ENCODE measurements at places on chromosomes 4 and X.
A peak's percentile ranks its signal among the peaks of the same experiment; 100 is the strongest.

DNA sequence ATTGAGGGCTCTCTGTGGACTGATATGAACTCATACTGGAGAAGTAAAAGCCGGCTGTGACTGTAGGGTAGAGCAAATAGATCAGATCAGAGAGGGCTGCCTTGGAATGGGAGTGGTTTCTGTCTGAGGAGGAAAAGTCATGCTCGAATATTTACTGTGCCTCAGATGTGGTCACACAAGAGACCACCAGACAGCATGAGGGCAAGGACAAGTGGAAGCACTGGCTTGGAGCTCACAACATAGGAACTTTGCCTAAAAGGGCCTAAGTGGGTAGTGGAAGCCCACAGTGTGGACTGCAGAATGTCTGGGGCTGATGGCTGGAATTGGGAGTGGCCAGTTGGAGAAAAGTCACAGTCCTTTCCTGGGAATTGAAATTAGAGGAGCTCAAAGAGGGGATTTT, 19.8 kb downstream of the GLRB start:
- no peak for DNase-seq

- no peak for DNase-seq
These were observed 15.0 kb downstream of the SHISA3 start for GRCh38 chr4:42412251-42412650.

GRCh38 chr4:155495572-155496293, 119.0 kb upstream of the MAP9 start:
- DNase-seq = no peak

DNA sequence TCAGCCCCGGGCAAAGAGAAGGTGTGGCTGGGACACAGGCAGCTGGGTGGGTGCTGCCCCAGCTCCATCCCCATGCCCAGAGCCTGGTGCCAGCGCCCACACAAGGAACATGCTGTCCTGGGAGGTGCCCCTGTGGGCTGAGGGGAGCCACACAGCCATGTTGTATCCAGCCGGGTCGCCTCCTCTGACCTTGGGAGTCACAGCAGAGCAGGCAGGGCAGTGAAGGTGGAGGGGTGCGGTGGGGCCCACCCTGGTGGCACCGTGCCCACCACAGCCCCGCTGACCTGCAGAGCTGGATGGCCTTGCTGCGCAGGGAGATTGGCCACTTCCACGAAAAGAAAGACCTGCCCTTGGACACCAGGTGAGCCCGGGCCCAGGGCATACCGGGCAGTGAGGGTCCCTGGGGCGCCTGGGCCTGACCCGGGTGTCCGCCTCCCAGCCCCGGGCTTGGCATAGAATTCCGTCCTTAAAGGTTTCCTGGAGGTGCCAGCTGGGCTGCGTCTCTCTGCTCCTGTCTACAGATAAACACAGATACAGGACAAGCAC, 18.7 kb upstream of the ADD1 start:
- peak; percentile 28 for DNase-seq

GRCh38 chr4:122540838-122541237, 80.0 kb downstream of the IL21 start:
- DNase-seq = no peak

DNA sequence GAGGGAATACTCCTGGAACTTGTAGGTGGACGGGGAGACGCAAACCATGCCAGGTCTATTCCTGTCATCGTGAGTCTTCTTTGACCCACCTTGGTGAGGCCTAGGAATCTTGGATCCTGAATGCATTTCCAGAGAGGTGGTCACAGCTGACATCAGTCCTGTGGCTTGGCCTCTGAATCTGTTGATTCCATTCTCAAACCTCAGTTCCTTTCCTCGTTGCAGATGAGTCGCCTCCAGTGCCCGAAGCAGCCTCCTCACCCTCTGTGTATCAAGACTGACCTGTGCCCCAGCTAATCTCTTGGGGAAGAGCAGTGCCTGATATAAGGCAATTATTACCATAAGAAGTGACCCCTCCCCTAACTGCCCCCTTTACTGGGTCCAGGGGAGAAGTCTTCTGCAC, 118.1 kb downstream of the SMIM20 start:
- no peak for DNase-seq

DNA sequence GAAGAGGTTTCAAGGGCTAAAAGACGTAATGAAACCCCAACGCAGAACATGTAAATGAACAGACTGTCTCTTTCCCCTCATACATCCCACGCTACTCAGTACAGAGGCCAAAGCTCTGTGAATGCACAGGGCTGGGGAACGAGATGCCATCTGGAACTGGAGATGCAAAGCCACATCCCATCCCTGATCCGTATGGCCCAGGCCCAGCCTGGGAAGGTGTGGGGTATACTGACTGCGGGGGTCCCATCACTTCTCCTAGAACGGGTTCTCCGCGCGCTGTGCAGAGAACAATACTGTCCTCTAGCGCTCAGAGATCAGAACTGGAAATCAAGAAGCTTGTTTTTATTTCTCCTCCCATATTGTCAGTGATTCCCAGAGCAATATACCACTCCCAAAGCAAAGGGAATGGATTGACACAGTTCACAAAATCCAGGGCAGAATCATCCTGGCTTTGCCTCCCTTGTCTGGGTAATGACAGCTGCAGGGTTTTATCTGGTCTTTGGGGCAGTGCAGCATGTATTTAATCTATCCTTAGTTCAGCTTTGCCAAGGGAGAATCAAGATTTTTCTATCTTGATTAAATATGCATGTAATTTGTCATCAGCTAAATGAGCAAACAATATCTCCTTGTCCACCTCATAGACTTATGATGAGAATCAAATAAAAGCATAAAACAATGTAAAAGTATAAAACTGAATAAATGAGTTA, 47.3 kb upstream of the TLR3 start:
- no peak for DNase-seq

DNA sequence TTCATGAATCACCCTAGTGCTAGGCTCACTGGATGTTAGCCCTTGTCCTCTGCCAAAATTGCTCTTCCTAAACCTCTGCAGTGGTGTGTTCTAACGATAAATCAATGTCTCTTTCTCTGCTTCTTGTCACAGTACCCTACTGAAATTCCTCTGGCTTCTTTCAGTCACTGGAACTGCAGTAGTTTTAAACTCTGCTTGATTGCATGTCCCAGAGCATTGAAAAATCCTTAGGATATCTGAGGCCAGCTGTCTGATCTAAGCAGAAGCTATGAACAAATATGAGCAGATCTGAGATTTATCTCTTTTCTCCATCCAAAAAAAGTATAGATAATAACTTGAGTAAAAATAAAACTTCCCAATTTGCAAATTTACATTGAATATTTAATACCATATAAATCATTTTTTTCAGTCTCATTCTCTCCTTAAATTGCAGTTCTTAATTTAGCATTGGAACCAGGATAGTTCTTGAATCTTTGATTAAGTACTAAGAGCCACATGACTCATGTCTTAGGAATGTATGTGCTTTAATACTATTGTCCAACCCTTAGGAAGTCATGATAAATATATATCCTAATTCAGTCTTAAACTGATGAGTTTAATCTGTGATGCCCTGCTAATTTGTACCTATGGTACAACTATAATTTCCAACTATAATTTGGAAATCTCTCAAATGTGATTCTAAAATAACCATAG, 169.7 kb downstream of the PDHA2 start:
- no peak for DNase-seq

GRCh38 chrX:572538-573124, 58.0 kb upstream of the SHOX start:
- no peak for DNase-seq

GRCh38 chr4:14888790-14889572, 113.3 kb upstream of the CPEB2 start:
- no peak for DNase-seq

GRCh38 chr4:41882625-41883347, 52.4 kb upstream of the TMEM33 start:
- DNase-seq = no peak

DNA sequence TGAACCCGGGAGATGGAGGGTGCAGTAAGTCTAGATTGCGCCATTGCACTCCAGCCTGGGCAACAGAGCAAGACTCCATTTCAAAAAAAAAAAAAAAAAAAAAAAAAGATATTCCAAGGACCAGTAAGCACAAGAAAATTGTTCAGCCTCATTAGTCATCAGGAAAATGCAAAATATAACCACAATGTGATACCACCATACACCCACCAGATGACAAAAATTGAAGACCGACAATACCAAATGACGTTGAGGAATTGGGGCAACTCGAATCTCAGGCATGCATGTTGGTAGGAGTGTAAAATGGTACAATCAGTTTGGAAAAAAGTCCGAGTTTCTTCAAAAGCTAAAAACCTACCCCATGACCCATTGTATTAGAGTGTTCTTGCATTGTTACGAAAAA, 130.2 kb upstream of the FAM9B start:
- no peak for DNase-seq

- no peak for DNase-seq
These were observed 80.2 kb upstream of the FRMPD4 start for GRCh38 chrX:12058087-12058486.

GRCh38 chrX:40471965-40472648, 108.7 kb upstream of the ATP6AP2 start:
- DNase-seq = peak; percentile 78

- no peak for DNase-seq
These were observed 25.2 kb downstream of the BMX start for GRCh38 chrX:15525664-15526416.

GRCh38 chrX:1205681-1206611, 6.5 kb downstream of the CRLF2 start:
- peak; percentile 62 for DNase-seq

GRCh38 chrX:37834937-37835336, 12.4 kb downstream of the DYNLT3 start:
- DNase-seq = no peak

- no peak for DNase-seq
These were observed 2.8 kb upstream of the GRIA2 start for GRCh38 chr4:157217708-157218107.

DNA sequence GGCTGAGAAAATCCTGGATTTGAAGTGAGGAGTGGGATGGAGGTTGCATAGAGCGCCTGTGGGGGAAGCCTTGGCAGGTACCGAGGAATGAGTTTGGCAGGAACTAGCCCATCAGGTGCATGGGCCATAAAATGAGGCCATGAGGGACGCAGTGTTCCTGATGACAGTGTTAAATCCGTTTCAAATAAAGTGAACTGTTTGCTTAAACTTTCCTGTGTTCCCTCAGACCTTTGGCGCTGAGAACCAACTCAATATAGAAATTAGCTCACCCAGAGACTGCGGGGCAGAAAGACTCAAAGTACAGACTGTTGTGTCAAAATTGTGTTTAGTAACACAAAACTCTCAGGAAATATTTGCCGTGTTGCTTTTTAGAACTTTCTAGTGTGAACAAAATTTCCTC, 250.0 kb upstream of the NR3C2 start:
- DNase-seq = no peak

DNA sequence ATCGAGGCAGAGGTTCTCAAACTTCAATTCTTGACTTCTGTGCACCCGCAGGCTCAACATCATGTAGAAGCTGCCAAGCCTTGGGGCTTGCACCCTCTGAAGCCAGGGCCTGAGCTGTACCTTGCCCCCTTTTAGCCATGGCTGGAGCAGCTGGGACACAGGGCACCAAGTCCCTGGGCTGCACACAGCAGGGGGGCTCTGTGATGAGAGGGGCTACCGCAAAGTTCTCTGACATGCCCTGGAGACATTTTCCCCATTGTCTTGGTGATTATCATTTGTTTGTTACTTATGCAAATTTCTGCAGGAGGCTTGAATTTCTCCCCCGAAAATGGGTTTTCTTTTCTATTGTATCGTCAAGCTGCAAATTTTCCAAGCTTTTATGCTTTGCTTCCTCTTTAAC, 4.9 kb upstream of the MAGEB17 start:
- no peak for DNase-seq

DNA sequence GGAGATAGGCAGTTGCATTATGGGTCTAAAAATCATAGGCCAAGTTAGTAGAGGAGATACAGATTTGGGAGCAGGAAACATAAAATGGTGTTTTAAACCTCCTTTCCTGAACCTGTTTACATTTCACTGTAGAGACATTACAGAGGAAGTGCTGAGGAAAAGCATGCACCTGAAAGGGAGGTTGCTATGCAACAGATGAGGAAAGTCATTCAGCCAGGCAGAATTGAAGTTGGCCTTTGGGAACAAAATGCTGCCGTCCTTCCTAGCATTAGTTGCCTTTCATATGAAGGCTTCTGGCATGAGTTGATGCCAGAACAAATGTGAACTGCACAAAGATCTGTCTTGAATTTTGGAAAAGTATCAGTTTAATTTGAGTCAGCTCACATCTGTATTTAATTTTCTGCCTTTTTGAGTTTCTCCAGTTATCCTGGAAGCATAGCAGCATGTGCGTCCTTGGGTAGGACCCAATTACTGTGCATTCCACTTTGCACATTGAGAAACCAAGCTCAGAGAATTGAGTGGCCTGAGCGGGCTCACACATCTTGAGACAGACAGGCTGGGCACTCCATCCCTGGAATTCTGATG, 38.2 kb downstream of the MAGED1 start:
- DNase-seq = peak; percentile 29

GRCh38 chr4:40246011-40246900, 49.4 kb downstream of the RHOH start:
- DNase-seq = no peak

DNA sequence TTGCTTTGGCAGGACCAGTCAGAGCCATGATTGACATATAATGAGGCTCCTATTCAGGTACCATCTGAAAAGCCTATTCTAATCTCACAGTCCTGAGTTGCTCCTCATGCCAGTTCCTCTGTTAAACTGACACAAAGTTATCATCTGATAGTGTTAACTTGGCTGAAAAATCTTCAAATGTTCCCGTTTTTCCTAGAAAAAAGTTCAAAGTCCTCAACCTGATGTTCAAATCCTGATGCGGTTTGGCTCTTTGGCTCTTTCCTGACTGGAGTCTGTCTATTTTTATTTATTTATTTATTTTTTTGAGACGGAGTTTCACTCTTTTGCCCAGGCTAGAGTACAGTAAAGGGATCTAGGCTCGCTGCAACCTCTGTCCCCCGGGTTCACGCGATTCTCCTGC, 244.2 kb downstream of the ANKRD50 start:
- DNase-seq = no peak

DNA sequence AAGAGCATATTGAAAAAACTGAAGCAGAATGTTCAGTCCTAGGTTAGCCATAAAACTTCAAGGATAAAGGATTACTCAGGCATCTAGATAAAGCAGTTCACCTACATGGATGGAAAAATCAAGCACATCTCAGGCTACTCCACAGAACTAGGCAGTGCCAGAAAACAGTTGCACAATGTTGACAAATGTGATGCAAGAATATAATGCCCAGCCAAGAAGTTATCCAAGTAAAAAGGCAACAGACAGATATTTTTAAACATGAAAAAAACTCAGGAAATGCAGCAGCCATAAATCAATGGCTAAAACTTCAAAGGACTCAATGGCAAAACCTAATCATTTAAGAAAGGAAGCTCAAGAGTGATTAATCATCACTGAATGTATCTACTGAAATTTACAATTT, 456.0 kb upstream of the FAM241A start:
- no peak for DNase-seq

DNA sequence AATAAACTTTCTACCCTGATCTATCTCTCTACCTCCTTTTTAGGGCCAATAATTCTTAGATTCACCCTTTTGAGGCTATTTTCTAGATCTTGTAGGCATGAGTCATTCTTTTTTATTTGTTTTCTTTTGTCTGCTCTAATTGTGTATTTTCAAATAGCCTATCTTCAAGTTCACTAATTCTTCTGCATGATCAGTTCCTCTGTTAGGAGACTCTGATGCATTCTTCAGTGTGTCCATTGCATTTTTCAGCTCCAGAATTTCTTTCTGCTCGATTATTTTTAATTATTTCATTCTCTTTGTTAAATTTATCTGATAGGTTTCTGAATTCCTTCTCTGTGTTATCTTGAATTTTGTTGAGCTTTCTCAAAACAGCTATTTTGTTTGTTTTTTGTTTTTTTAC, 11.3 kb downstream of the CXorf58 start:
- DNase-seq = no peak
